ENCODE measurements at places on chromosomes 7 and 10.

- no peak for DNase-seq
These were observed 266.0 kb downstream of the C7orf25 start for GRCh38 chr7:42645906-42646305.

DNA sequence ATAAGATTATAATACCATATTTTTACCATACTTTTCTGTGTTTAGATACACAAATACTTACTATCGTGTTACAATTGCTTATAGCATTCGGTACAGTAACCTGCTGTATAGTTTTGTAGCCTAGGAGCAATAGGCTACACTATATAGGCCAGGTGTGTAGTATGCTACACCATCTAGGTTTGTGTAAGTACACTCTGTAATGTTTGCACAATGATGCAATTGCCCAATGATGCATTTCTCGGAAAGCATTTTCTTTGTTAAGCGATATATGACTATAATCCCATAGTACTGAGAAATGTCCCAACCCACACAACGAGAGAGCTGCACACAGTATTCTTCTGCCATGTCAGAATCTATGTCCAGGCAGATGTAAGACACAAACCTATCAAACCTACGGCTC lies 160.0 kb downstream of the NEBL start:
- no peak for DNase-seq

DNA sequence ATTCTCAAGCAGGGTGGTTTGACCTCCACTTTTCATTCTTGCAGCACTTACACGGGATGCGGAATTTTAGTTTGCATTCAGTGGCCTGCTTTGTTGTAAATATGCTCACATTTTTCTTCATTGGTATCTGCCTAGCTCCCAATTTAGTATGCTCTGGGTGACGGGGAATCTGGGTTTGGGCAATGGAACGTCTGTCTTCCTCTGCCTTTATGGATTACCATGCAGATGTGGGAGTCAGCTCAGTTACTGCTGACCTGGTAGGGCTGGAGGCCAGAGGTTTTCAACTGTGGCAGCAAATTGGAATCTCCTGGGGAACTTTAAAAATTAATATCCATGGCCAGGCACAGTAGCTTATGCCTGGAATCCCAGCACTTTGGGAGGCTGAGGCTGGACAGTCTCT lies 161.6 kb downstream of the CAMK1D start:
- DNase-seq, result no peak

- DNase-seq, result no peak
These were observed 382.4 kb downstream of the SORCS3 start for GRCh38 chr10:105023211-105024111.

DNA sequence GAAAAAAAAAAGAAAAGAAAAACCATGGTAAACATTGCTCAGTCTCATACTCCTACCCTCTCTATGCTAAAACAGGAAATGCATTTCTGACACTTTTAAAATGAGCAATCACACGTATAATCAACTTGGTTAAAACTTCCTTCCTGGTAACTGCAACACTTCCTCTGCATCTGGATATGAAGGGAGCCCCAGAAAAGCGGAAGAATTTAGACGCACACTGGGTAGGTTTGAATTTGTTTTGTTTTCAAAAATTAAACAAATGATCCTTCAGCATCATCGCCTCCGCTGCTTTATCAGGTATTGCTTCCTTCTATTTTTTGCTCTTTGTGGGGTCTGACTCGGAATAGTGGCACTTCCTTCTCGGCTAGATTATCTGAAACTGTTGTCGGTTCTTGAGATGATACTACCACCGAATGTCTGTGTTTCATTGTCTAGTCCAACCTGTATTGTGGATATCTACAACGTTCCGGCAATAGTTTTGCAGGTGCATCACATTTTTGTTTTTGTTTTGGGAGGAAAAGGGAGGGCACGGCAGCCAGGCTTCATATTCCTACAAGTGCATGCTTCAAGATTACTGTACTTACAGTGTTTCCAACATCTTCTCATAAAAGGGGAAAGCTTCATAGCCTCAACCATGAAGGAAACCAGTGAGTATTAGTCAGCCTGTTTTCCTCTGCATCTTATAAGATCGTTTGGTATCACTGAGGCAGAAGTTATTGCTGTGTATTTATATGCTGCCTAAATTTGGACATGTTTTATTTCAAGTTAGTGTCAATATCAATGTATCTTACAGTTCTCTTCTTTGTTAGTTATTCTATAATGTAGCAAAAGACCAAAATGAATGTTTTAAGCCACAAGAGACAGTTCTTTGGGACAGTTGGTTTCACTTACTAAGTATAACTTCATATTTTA lies at the start of gene PIK3CG:
Gene PIK3CG, plus strand, starts transcription at position 153 of the 912 bp plus-strand sequence. CDS start 2,280 bp downstream, outside the sequence.
- DNase-seq, result no peak

DNA sequence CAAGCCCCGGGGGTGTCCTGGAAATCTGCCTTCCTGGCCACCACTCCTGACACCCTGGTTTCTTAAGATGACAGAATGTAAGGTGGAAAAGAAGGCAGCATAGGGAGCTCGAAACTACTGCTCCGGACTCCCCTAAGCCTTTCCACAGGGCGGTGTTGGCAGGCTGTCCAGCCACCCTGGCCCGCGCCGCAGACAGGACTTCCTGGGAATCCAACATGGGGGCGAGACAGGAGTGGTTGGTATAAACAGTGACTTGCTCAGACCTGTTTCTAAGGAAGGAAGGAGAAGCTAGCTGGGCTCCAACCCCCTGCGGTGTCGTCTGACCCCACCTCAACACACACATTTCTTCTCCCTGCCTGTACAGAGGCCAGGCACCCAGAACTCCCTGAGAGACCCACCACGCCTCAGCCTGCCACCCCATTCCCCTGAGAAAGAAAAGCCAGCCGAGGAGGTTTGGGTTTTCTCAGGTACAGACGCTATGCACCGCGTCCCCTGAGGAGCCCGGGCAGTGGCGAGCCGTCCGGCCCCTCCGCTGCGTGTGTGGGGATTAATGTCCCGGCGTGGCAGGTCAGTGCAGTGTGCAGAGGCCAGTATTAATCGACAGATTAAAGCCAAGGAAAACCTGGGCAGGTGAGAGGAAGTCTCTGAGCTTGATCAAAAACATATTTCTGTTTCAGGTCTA lies 349.6 kb upstream of the MKI67 start:
- DNase-seq, result no peak

- DNase-seq, result no peak
These were observed 367.7 kb downstream of the BBS9 start for GRCh38 chr7:33497051-33497450.

- DNase-seq, result no peak
These were observed 522.5 kb upstream of the LRRN3 start for GRCh38 chr7:110568388-110568787.

DNA sequence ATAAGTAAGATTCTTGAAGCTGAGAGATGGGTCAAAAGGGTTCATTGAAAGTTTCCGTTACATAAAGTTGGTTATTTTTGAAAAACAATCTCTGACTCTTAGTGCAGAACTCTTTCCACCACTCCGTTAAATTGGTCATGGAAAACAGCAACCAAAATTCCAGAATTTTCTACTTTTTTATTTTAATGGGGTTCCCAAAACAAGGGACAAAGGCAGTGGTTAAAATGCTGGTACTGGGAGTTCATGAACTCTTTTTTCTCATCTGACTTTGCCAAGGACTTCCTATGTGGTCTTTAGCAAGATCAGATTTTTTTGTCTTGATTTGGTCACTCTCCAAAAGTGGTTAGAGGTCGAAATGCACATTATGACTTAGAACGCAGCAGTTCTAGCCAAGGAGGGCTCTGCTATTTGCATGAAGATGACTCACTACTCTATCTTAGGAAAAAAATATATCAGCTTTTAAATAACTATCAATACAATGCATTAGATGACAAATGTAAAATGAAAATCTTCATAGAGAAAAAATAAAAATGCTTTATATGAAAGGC lies 145.7 kb downstream of the REEP3 start:
- no peak for DNase-seq

DNA sequence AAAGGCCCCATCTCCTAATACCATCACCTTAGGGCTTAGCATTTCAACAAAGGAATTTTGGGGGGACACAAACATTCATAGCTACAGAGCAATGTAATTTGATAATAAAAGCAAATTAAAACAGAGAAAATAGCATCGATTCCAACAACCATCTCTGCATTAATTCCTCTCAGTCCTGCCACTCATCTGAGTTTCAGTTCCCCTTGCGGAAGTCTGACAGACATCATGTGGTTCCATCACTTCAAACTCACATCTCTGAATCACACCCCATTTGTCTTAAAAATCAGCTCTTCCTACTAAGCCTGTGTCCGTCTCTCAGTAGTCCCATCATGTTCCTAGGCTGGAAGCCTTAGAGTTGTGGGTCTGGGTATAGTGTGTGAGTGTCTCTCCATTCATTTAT lies 3.6 kb downstream of the ADCK2 start:
- DNase-seq, result no peak

DNA sequence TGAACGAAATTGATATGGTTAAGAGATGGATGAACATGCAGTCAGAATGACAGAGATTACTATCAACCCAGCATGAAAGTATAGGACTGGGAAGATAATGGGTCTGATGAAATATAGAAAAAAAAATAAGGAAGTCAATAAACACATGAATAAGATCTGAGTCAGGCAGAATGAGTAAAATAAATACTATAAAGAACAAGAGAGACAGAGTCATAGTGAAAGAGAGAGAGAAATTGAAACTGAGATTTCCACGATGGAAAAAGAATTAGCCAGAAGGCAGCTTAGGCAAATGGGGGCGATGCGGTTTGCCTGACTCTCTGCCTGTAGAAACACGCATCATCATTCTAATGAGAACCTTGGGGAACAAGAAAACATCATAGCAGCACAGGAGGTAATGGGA lies 26.6 kb downstream of the SEMA3D start:
- DNase-seq, result no peak

GRCh38 chr10:74103560-74104258 lies 46.9 kb downstream of the AP3M1 start:
- no peak for DNase-seq

DNA sequence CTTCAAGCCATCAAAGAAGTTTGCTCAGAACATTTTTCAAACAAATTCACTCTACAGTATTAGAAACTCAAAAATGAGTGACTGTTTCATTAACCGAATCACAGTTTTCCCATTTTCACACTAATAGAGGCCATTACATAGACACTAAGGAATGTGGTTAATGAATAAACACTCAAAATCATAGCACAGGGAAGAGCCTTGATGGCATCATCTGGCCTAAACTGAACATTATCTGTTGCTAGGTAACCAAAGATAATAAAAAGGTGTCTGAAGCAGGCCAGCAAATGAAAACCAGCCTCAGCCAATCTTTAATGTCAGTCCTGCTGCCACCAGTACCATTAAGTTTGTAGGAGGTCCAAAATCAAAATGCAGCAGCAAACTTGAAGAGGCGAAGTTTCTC lies 492.4 kb upstream of the STEAP1 start:
- DNase-seq, result no peak

DNA sequence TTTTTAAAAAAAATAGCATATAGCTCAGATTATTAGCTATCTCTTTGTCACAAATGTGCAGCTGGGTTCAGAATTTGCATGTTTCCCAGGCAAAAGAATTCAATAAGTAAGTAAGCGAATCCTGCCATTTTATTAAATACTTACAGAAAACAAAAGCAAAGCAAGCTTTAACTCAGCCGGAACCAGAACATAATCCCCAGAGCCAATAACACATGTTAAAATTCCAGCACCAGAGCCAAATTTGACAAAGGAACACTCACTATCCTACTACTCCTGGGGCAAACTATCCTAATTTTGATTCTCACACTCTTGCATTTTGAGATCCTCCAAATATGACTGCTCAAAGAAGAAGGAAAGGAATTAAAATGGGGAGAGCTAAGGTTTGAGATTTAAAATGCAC lies 32.6 kb downstream of the LRRTM3 start:
- DNase-seq, result no peak

GRCh38 chr7:75756991-75757676 lies 14.9 kb downstream of the CCL26 start:
- DNase-seq, result no peak

DNA sequence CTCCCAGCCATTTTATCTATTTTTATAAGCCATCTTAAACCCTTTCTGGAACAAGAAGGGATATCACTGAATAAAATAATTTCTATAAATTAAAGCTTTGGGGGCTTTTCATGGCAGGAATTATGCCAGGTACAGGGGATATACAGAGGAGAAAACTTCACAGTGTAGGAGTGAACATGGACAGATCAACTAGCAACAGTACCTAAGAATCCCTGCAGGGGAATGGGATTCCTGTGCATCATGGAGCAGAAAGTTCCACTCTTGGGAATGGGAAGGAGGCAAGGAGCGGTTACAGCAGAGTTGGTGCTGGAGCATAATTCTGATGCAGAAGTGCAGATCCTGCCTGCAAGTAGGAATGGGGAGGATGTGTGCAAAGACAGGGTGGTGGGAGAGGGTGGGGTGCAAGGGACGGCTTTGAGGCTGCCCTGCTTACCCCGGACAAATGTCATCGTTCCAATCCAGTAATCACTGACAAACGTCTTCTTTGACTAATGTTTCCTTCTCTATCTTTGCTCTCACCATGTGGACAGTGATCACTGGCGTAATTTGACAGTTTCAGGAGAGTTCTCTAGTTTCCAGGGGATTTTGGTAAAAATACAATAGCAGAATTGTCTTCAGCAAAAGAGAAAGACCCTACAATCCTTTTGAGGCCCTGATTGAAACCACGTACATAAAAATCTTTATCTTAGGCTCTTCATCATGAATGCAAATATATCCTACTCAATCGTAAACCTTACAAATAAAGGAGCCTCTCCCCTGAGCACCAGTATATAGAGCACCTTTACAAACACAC lies 196.7 kb downstream of the HECW1 start:
- DNase-seq, result no peak

GRCh38 chr7:5423976-5424748 lies 528 bp upstream of the TNRC18 start:
- no peak for DNase-seq

DNA sequence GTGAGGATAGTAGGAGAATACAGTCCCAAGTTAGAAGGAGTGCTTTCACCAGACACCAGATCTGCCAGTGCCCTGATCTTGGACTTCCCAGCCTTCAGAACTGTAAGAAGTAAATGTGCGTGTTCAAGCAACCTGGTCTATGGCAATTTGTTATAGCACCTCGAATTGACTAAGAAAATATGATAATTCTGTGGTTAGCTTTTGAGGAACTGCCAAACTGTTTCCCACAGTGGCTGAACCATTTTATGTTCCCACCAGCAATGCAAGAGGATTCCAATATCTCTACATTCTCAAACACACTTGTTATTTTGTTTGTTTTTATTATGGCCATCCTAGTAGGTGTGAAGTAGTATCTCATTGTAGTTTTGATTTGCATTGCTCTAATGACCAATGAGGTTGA lies 47.0 kb downstream of the RBM20 start:
- no peak for DNase-seq

Measured in activated T-helper 1 cell treated with Interleukin-2 at 50 U/mL for 16 hours (primary cell).